ENCODE measurements at places on chromosomes 4 and X.
A peak's percentile ranks its signal among the peaks of the same experiment; 100 is the strongest.

DNA sequence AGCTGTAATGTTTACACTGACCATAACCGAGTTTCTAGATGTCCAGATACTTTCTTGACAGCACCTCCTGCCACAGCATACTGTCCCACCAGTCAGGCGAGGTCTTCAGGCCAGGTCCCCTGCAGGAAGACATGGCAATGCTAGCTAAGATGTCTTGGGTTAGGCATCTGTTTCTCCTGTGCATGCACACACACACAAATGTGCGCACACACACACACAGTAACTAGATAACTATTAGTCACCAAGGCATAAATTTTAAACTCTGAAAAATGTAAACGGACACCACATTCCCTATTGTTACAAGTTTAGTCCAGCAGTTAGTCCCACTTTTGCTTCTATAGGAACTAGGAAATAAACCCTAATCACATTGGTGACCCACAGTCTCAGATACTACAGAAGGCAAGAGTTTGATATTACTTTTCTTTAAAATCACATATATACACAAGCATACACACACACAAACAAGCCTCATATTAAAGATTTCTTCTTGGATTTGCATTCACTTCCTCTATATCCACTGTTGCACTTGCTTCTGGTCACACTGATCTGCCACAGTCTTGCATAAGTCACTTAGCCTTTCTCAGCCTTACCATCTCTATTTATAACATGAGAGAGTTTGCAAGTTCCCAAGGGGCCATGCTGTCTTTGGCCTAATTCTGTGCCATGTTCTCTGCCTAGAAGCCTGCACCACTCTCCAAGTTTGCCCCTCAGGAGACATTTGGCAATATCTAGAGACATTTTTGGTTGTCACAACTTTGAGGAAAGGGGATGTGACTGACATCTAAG, 32.2 kb downstream of the IL21 start:
- DNase-seq = peak; percentile 24

DNA sequence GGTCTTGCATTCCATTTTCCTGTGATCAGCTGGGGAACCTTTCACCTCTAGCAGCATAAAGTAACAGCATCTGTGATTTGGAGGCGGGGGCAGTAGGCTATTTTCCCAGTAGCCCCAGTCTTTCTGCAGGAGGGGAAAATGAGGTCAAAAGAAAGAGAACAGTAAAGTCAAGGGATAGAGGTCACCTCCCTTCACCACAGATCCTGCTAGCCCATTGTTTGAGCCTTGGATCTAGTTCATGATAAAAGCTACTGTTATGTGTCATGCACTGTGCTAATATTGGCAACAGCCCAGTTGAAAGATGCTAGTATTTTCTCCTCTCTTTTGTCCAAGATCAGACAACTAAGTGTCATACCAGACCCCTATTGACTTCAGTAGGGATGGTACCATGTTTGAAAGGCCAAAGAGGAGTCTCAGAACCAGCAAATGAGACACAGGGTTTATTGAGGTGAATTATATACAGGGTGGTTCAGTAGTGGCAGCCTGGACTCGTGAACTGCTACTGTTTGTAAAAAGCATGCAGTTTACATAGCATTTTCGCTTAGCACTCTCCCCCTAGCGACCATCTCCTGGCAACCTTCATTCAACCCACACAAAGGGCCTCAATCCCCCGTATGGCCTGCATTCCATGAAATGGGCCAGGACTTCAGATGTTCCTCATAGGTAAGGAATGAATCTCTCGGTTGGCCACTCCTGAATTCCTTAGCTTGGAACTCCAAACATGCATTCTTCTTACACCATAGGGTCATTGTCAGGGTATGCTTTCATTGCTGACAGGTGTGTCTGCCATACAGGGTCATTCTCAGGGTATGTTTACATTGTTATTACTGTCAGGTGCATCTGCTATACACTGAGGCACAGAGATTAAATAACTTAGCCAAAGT, 170.0 kb upstream of the FRMPD4 start:
- DNase-seq = peak; percentile 24

GRCh38 chrX:40734971-40735324, 394 bp downstream of the MED14 start:
- DNase-seq = peak; percentile 10

- DNase-seq = peak; percentile 27
These were observed 342.6 kb downstream of the GPM6A start for GRCh38 chr4:175469514-175469913.

DNA sequence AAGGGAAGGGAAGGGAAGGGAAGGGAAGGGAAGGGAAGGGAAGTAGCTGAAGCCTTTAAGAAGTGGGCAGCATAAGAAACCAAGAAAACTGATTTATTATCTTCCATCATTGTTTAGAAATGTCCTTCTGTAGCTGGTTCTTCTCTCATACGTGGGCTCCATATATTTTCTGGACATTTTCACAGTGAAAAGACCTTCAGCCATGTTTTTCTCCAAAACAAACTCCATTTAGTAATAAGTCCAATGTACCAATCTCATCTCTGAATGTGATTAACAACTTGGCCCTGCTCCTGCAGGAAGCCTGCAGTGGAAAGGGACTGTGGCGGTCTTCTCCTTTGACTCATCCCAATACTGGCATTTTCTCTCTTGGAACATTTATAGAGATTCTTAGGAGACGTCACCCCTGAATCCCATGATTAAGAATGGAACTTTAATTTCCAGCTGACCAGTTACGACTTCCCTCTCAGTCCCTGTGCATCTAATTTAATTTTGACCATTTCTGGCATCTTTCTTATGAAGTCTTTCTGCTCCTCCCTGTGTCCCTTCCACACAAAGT, 96.6 kb upstream of the GUCY1A1 start:
- DNase-seq = no peak

GRCh38 chr4:89751416-89751815, 85.5 kb downstream of the SNCA start:
- DNase-seq = no peak

DNA sequence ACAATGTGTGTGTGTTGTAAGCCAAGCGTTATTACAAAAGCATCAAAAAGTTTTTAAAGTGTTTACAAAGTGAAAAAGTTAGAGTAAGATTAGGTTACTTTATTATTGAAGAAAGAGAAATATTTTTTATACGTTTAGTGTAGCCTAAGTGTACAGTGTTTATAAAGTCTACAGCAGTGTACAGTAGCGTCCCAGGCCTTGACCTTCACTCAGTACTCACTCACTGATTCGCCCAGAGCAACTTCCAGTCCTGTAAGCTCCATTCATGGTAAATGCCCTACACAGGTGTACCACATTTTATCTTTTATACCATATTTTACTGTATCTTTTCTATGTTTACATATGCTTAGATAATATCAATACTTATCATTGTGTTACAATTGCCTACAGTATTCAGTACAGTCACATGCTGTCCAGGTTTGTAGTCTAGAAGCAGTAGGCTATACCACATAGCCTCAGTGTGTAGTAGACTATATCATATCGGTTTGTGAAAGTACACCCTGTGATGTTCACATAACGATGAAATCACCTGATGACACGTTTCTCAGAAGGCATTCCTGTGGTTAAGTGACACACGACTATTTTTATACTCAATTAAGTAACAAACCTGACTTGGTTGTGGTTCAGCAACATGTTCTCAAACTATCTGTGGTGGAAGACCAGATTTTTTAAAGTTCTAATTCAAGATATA, 152.0 kb upstream of the EDNRA start:
- DNase-seq = no peak

- peak; percentile 45 for DNase-seq
These were observed 58.2 kb upstream of the DKK2 start for GRCh38 chr4:107094332-107094731.

- DNase-seq = no peak
These were observed 59.2 kb upstream of the SMIM10 start for GRCh38 chrX:134931550-134931949.

DNA sequence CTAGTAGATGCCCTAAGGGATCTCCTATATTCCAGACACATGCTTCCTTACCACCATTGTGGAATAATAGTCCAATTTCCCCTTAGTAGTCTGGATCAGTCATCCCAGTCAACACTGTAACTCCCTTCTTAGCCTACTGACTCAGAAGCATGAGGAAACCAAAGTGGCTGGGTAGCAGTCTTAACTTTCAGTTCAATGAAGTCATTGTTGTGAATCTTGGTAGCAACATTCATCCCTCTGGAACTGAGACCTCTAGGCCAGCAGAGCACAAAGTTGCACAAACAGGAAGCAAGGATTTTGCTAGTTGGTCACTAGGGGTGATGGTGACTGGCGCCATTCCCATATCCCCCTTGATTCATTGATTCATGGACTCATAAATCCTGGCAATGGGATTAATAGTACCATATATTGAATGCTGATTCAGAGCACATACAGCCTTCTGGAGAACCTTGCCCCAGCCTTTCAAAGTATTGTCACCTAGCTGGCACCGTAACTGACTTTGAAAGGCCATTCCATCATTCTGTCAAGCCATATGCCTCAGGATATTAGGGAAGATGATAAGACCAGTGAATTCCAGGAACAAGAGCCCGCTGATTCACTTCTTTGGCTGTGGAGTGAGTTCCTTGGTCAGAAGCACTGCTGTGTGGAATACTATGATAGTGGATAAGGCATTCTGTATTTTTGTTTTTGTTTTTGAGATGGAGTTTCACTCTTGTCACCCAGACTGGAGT, 19.7 kb upstream of the GPAT3 start:
- peak; percentile 32 for DNase-seq

DNA sequence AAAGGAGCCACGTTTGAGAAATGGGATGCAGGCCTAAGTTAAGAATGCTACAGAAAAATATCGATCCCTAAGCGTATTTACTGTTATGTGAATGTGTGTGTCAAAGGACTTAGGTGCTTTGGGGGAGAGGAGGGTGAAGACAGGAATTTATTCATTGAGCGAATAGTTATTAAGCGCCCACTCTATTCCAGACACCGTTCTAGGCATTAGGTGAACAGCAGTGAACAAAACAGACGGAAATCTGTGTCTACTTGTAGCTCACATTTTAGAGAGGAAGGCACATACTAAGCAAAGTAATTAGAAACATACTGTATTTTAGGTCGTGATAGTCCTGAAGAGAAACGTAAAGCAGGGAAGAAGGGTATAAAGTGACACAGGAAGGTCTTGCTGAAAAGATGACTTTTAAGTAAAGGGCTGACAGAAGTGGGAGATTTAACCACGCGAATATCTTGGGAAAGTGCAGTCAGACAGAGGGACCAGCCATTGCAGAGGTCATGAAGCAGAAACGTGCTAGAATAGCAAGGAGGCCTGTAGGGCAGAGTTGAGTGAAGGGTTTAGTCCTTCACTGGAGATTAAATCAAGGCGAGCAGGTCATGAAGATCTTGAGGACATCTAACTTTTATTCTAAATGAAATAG, 541 bp downstream of the AIMP1 start:
- DNase-seq = peak; percentile 4

Data from MCF 10A (cell line).